ENCODE measurements at places on chromosomes 4 and X.

GRCh38 chrX:94057385-94057784, 383.4 kb downstream of the FAM133A start:
- no peak for DNase-seq

GRCh38 chr4:104064646-104065577, 345.1 kb upstream of the TACR3 start:
- no peak for DNase-seq

DNA sequence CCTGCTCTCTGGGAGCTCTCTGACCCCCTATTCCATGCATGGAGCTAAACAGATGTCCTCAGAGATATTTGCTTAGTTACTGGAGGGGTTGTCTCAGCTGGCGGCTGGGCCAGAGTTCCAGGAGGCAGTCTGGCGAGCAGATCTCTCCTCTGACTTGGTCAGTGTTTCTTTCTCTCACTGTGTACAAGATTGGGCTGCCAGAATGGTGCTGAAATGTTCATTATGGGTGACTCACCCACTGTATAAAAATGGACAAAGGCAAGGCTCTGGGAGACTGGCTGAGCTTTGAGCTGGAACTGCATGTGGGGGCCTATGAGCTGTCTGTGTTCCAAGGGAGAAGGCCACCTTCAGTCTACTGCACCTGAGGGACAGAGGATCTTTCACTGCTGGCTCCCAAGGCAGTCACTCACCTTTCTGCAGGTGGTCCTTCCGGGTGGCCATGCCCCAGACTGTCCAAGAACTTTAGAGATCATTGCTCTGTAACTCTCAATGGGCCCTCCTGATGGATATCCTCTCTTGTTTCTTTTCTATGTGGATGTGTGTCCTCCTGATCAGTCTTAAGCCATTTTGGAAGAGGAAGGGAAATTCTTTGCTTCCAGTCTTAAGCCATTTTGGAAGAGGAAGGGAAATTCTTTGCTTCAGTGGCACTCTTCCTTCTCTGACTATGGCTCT, 88.2 kb downstream of the CFAP299 start:
- DNase-seq = peak; percentile 24

DNA sequence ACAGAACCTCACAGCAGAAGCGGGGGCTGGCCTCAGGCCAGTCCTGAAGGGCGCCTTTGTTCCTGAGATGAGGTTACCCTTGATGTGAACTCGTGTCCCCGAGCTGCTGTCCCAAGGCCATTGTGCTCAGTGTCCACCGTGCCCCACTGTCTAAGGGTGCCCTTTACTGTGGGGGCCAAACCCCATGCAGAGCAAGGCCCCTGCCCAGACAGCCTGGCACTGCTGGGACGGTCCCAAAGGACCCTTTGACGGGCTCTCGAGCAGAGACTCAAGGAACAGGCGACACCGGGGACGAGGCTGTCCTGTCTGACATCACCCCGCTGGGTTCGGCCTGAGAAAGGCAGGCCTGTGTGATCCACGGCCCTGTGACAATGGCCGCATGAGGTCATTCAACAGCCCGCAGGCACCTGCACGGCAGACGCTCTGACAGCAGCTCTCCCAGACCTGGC, 100.6 kb downstream of the ABLIM2 start:
- DNase-seq = no peak

- DNase-seq = no peak
Observed at GRCh38 chr4:184406958-184407391, 67.4 kb downstream of the IRF2 start.

DNA sequence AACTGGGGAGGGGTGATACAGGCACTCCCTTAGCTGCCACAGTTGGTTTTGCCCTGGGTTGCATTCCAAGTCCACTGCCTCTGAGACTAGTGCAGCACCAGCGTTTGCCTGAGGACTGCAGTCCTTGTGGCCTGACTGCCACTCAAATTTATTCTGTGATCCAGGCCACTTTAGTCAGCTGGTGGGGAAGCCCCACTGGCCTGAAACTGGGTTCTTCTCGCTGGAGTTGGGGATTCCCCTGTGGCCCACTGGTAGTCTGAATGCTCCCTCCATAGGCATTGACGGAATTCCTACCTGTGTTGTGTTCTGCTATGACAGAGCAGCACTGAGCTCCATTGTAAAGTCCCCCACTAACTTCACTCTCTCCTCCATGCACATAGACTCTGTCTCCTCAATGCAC, 63.8 kb downstream of the PTPN13 start:
- DNase-seq = no peak

GRCh38 chrX:8273451-8273895, 102.4 kb upstream of the VCX2 start:
- DNase-seq = no peak

- DNase-seq = no peak
Observed at GRCh38 chrX:148020329-148020728, 39.2 kb downstream of the FMR1NB start.

DNA sequence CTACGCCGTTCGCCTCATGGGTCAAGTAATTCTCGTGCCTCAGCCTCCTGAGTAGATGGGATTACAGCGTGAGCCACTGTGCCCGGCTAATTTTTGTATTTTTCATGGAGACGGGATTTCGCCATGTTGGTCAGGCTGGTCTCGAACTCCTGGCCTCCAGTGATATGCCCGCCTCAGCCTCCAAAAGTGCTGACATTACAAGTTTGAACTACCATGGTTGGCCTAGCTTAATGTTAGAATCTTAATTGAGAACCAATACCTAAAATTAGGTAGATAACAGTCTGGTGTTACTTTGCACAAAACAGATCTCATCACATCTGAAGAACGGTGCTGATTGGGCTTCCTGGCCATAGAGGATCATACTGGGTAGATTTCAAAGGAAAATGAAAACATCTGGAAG, 184.9 kb downstream of the VEGFC start:
- DNase-seq = no peak

- DNase-seq = no peak
Observed at GRCh38 chr4:88725986-88726385, 28.4 kb upstream of the NAP1L5 start.

GRCh38 chrX:133544115-133544514, 128.8 kb upstream of the GPC4 start:
- DNase-seq = peak; percentile 52

- no peak for DNase-seq
Observed at GRCh38 chr4:92012899-92013867, 290.6 kb upstream of the GRID2 start.

DNA sequence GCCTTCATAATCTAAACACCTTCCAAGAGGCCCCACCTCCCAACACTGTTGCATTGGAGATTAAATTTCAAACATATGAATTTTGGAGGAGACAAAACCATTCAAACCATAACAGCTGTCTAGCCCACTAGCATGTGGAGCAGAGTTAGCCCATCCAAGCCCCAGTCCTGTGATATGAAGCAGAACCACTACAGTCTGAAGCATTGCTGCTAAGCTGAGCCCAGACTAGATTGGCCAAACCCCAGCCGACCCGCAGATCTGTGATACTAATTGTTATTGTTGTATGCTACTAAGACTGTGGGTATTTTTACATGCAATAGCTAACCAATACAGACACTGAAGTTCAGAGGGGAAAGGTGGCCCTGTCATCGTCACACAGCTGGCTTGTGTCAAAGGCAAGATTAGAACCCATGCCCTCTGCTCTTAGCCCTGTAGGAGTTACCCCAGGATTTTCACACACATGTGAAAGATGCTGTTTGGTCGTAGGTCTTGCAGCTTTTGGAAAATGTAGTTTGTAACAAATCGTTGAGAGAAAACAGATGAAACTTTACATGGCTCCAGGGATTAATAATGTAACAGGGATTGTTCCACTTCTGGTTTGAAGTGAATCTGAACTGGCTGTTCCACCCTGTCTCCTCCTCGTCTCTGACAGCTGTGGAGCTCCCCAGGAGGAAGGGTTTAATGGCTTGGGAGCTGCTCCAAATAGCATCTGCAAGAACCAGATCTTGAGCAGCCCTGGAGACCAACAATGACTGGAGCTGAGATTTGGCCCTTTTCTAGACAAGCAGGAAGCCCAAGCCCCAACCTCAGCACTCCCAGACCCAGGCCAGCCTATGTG, 517.5 kb downstream of the MID1IP1 start:
- no peak for DNase-seq

DNA sequence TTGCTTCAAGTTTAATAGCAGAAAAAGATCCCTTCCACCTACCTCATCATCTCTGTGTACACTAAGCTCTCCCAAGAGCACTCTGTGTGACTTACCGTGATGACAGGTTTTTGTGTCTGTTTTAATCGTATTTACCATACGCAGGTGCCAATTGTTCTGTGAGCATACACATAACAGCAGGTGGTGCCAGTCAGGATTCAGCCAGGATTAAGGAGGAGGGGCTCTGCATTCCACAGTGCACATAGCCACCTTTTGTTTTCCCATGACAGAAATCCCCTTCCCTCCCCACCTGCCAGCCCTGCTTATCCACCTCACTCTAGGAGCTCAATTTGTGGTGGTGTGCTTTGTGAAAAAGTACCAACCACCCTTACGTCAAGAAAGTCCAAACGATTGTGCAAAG, 14.8 kb downstream of the ANK2 start:
- DNase-seq = no peak

DNA sequence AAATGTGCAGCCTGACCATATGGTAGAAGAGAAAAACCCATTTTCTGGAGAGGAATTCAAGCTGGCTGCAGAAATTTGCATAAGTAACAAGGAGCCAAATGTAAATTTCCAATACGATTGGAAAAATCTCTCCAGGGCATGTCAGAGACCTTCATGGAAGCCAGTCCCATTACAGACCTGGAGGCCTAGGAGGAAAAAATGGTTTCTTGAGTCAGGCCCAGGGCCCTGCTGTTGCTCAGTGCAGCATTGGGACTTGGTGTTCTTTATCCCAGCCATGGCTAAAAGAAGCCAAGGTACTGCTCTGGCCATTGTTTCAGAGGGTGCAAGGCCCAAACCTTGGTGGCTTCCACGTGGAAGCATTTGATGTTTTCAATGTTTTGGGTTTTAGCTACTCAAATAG, 70.6 kb downstream of the MAGEC2 start:
- no peak for DNase-seq

GRCh38 chrX:21295246-21295820, 78.9 kb upstream of the CNKSR2 start:
- DNase-seq = no peak

GRCh38 chr4:169205075-169205743, 65.5 kb downstream of the SH3RF1 start:
- DNase-seq = no peak

DNA sequence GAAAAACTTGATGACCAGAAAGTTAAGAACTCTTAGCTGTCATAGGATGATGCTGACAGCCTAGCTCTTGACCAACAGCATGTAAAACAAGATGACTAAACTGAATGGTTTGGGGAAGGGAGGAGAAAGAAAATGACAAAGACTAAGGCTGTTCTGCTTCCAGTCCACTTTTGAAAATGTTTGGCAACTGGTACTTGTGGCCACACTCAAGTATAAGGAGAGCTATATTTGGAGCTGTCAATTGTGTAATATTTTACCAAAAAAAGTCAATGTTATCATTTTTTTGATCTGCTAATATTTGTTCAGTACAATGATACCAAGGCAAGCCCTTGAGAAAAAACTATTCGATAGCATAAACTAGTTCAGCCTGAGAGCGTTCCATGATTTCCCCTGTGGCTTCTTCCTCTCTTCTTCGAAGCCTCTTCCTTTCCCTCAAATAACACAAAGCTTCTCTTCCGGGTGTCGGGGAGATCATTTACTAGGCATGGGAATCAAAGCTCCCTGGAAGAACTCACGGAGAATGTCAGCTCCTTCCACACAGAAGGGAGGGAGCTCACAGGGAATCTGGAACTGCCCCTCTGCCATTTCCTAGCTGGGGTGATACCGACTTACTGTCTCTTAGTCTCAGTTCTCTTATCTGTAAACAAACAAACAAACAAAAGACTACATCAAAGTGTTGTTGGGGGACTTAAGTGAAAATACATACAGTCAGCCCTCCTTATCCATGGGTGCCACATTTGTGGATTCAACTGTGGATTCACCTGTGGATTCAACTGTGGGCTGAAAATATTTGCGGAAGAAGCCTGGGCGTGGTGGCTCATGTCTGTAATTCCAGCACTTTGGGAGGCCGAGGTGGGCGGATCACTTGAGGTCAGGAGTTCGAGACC, 82.6 kb downstream of the SCD5 start:
- peak; percentile 50 for DNase-seq

DNA sequence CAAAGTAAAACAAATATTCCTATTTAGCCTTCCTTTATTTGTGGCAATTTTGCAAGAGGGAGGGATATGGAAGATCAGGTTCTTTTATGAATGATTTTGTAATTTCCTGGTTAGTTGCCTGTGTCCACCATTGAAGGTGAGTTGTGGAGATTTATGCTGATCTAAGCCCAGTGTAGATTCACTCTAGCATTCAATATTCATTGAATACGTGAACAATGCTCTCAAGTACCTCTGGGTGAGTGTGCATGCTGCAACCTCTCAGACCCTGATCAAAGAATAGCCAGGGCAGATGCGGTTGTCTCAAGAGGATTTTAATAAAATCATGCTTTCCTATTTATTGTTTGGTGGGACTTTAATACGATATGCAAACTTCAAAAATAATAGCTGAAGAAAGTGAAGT, 628.4 kb downstream of the SPRY1 start:
- no peak for DNase-seq

GRCh38 chrX:119885554-119886428, 9.9 kb upstream of the AKAP14 start:
- no peak for DNase-seq

DNA sequence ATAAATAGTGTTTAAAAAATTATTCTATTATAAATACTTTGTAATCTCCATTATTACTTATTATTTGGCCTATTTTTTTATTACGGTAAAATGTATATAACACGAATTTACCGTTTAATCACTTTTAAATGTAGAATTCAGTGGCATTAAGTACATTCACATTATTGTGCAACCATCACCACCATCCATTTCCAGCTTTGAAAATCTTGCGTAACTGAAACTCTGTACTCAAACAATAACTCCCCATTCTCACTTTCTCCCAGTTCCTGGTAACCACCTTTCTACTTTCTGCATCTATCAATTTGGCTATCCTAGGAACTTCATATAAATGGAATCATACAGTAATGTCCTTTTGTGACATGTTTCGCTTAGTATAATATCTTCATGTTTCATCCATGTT, 45.7 kb downstream of the PASD1 start:
- DNase-seq = no peak

DNA sequence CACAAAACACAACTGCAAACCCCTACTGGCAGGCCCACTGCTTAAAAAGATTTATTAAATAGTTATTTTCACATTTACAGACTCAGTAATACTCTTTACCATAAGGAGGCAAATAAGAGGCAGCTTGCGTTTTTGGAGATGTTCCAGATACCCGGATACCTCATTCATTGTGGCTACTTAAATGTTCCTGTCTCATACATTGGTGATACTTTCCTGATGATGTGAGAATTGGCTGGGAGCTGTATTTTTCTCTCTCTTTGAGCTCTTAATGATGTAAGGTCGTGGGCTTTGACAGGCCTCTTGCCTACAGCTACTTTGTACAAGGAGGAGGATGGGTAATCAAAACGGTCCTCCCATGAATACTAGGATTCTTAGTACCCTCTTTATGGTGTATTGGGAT, 101.5 kb downstream of the AKAP4 start:
- no peak for DNase-seq

Measured in GM04503 (cell line).